ENCODE measurements at places on chromosomes 11 and 22.

DNA sequence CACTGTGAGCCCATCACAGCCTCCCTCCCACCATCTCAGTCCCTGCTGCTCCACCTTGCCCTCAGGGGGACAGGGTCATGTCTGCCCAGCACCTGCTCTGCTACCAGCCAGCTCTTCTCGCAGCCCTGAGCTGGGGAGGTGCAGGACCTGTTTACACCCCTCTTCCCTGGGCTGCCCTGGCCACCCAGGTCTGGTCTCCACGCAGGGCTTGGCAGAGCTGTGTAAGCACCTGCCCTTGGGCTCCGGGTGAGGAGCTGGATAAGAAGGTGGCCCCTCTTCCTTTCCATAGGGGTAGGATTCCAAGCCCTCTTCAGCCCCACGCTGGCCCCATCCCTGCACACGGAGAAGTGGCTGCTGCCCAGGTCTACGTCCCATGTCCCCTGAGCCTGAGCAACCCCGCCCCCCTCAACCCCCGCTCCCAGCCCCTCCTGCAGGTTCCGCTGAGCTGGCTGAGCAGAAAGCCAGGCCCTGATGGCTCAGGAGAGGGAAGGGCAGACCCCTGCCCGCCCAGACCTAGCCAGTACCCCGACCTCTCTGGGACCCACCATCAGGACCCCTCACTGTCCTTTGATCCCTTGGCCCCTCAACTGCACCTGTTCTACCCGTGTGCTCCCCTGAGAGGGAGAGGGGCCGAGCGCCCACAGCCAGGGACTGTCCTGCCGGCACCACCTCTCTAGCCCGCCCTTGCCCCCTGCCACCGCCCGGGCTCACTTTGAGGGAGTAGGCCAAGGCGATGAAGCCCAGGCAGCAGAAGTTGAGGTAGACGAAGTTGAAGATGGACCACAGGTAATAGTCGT, 3.2 kb downstream of the IFITM10 start:
- DNase-seq, result no peak

- DNase-seq, result no peak
Measured at GRCh38 chr11:23078289-23078971, 218.2 kb upstream of the CCDC179 start.

- no peak for DNase-seq
Measured at GRCh38 chr11:120675171-120675570, 163.6 kb downstream of the GRIK4 start.

DNA sequence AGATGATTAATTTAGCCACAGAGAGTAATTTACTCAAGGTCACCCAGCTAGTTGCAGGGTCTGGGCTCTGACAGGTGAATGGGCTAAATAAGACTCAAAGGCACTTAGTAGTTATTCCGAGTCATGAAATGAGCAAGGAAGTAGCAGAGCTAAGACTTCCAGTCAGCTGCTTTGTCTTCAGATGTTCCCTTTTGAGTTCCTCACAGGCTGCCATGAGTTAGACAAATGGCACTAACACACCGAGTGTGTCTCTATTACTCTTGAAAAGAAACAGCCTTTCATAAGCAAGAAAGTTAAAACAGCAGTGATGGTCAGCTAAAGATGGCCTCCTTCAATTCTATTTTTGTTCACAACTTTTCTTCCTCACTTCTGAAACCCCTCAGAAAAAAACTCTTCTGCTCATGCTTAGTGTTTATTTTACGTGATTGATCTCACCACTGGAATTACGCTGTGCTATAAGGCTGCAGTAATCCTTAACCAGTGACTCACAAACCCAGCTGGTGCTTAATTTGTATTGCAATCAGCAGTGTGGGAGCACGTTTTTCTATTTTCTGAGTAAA, 389.1 kb downstream of the AASDHPPT start:
- DNase-seq, result no peak

DNA sequence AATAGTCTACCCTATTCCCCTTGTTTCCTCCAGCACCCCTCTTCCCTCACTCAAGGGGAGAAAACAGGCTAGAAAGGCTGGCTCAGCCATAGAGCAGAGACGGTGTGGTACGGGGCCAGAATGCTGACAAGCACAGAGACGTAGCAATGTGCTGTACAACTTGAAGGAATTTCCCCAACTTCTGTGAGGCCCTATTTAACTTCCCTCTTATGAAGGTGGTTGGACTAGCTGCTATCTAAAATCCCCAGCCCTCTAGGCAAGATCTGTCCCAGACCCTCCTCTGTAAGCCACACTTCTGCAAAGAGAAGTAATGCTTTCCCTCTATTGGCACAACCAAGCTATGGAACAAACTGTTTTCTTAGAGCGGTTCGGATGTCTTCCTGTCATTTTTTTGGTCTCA, 37.8 kb downstream of the PLEKHA7 start:
- DNase-seq, result no peak

- no peak for DNase-seq
Measured at GRCh38 chr11:106086135-106086534, 8.7 kb downstream of the AASDHPPT start.

- DNase-seq, result no peak
Measured at GRCh38 chr11:112735470-112735869, 225.8 kb upstream of the NCAM1 start.
